ENCODE measurements at places on chromosomes 3 and 15. TPM values are rescaled to one million over a fixed set of nuclear protein-coding genes. Genes with fewer than 3 reads are reported as not detected.

The PAK6 gene
- 9.5 TPM for total RNA-seq

The ZCWPW2 gene
- total RNA-seq, result 0.20 TPM

DNA sequence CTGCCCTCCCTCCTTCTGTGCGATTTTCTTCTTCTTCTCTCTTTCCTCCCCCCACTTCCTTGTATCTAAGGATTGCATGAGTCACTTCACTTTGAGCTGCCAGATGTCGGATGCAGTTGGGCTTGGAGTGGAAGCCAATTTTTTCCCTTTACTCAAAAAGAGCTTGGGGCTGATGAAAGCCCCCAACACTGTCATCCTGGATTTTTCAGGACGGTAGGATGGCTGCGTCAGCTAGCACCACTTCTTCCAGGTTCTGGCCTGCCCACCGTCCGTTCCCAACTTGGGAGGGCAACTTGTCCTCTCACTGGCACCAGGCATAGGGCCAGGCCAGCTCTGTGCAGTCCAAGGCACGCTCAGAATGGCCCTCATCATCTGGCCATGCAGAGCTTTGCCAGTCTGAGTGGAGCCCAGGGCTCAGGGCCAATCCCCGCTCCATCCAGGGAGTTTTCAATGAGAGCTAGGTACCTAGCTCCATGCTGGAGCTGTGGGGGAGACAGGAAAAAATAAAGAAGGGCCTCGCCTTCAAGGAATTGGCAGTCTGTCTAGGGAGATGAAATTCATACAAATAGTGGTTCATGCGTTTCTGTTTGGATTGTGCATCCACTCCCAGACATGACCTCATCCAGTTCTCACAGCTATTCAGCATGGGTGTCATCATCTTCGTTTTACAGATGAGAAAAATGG is 47.7 kb upstream of the INSYN1 start:
- DNase-seq, result peak; percentile 87

DNA sequence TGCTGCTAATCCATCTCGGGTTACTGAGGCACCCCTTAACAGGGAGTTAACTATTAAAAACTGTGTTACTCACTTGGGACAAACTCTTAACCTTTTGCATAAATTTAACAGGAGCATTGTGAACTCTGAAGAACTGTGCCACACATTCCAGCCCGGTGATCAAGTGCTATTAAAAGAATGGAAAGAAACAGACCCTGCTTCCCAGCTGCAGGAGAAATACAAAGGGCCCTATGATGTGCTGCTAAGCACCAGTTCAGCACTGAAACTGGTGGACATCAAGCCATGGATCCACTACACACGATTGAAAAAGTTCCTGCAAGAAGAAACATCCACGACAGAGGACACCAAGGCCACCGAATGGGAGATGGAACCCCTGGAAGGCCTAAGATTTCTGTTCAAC is 114.7 kb upstream of the PLCL2 start:
- DNase-seq, result no peak

DNA sequence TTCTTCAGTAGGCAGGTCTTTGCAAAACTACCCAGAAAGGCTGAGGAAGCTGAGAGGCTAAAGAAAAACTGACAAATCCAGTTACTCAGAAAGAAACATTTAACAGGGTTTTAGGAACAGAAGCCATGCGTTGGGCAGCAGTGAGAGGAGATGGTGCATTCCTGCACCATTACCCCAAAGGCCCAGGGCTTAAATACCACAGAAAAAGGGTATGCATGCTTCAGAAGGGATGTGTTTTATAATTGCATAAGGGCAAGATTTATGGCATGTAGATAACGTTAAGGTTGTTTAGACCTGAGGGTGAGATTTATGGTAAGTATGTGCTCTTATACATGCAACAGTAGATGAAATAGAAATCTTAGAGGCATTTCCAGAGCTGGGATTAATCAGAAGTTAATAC is 10.0 kb downstream of the C3orf52 start:
- no peak for DNase-seq

DNA sequence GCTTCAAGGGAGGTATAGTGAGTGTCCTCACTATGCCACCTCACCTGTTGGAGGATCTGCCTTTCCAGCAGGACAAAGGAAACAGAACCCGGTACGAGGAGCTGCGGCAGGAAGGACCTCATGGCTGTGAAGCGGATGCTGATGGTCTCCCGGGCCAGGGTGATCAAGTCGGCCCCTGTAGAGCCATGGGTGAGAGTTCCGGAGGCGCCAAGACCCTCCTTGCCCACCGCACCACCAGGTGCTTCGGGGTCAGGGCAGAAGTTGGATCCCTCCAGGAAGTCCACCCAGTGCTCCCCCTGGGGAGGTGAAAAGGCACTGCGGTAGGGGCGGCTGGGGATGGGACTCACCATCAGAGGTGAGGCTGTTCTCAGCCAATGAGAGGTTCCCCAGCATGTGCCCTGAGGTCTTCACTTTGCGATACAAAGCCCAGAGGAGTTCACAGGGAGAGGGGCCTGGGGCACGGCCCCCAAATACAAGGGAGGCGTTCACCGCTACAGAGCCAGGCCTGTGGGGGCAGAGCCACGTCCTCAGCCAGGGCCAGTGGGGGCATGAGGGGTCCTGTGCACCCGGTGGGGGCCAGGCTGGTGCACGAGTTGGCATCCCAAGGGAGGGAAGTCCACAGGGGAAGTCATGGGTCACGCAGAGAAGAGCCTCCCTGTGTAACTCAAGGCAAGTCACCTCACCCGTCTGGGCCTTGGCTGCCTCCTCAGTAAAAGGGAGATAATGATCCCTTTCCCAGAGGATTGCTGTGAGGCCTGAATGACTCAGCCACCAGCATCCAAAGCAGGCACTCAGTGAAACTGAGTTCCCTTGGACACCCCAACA is 27.7 kb downstream of the C15orf39 start:
- DNase-seq, result peak; percentile 25

DNA sequence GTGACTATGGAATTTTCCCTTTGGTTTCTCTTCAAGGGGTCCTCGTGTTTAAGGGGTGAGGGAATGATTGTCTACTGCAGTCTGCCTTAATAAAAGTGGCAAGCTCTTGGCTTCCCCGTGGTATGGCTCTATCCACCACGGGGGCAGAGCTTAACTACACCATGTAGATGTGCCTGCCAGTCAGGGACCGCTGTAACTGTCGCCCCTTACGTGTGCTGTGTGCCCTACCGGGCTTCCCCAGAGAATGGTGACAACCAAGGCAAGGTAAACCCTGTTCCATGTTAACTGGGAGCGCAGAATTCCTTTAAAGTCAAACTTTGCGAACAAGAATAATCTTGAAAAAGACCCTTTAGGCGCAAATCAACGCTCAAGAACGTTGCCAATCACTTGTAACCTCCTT is 966 bp upstream of the C3orf80 start:
- no peak for DNase-seq

DNA sequence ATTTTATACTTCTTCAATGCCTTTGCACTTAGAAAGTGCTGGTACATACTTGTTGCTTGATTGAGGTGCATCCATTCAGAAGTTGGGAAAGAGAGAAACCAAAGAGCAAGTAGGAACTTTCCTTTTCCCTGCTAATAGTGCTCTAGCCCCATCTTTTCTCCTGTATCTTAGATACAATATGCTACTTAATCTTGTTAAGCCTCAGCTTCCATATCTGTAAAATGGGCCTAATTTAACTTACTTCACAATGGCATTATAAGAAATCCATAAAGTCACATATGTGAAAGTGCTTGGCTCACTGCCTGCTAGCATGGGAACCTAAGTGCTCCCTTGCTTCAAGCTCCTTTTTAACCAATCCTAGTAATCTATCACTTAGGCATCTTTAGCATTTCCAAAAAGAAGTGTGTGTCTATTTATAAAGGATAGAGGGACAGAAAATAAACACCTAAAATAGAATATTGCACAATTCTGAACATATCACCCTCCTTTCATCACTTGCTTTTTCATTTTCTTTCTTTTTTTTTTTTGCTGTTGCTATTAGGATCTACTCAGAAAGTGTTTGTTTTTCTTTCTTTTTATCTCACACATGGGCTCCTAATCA is 28.1 kb downstream of the KCNAB1 start:
- DNase-seq, result no peak

DNA sequence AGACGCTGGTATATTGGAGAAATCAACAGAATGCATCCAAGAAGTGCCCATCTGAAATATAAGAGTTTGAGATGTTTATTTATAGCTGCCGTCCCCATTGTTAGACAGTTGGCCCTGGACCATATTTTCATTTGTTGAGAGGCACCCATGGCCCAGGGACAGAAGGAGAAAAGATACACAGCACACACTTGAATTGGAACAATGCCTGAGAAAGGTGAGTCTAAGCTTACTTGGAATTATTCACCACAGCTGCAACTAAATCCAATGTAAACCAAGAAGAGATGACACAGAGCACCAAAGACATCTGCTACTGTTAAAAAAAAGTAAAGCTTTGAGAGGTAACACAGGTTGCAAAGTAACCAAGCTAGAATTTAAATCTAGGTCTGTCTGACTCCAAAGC is 525.5 kb upstream of the NAALADL2 start:
- no peak for DNase-seq

- no peak for DNase-seq
These were observed 5.8 kb downstream of the KLHL25 start for GRCh38 chr15:85788771-85789495.

DNA sequence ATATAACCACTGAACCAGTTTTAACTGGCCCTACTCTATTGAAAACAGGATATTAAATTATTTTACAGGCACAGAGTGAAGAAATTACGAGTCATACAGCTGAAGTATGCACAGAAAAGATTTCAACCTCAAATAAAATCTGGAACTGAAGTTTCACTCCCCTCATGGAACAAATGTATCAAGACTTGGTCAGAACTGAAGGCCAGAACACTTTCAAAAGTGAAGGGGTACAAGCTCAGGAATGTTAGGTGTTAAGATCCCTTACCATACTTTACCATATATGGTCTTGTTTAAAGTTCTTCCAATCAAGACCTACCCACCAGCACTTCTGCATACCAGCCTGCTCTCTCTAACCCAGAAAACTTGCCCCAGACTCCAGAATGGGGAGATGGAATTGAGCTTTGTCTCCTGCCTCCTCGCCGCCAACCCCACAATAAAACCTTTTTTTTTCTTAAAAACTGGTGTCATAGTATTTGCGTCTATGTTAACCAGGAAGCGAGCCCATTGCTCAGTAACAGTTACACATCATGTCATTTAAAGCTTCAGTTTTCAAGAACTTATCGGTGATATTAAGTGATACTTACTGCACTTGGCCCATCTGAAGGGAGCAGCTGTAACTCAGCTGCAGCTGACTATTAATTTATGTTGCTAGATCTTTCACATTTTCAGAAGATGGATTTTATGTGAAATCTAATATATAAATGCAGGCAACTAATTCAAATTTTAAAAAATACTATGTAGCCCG is 59.9 kb downstream of the OXSM start:
- no peak for DNase-seq

DNA sequence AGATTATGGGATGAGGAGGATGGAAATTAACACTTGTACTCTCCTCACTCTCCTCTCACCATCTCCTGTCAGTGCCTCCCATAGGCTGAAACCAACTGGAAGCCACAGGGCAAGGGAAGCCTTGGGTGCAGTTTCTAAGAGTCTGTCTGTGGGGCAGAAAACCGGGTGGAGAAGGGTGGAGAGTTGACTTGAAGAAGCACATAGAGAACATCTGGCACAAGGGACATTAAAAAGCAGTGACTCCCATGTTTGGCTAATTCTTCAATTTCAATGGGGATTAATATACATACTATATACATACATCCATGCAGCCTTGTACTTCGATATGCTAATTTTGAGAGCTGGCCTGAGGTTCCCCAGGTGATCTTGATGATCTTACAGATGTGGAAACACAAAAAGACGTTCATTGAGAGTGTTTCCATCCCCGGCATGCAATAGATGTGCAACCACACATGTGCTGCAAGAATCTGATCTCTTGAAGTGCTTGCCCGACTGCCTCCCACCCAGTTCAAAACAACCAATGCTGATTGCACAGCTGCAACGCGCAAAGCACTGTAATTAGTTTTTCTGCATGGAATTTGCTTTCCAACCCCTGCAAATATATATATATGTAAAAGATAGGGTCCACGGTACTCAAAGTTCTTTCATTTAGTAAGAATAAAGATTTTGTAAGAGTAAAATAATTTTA is 121.9 kb upstream of the TMC3 start:
- no peak for DNase-seq

DNA sequence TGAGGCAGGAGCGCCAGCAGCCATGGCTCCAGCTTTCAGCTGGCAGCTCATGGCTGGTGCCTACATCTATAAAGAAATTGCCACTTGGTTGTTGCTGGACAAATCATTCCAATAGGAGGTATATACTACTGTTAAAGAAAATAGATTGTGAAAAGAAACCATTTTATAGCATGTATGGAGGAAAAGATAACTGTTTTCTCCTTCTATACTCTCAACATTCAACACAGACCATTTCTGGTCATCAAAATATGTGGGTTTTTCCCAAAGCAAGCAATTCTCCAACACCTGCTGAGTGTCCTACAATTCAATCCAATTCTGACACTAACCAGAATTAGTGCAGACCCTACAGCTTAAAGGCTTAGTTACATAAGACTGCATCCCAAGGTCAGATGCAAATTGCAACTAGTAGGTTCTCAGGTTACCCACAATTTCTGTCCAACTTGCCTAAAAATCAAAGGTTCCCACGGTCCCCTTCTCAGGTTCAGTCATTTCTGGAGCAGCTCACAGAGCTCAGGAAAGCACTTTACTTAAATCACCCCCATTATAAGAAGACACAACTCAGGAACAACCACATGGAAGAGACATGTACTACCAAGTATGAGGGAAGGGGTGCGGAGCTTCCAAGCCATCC is 42.4 kb upstream of the STRIT1 start:
- DNase-seq, result no peak

GRCh38 chr3:12439161-12439940 is 44.9 kb upstream of the TSEN2 start:
- no peak for DNase-seq

DNA sequence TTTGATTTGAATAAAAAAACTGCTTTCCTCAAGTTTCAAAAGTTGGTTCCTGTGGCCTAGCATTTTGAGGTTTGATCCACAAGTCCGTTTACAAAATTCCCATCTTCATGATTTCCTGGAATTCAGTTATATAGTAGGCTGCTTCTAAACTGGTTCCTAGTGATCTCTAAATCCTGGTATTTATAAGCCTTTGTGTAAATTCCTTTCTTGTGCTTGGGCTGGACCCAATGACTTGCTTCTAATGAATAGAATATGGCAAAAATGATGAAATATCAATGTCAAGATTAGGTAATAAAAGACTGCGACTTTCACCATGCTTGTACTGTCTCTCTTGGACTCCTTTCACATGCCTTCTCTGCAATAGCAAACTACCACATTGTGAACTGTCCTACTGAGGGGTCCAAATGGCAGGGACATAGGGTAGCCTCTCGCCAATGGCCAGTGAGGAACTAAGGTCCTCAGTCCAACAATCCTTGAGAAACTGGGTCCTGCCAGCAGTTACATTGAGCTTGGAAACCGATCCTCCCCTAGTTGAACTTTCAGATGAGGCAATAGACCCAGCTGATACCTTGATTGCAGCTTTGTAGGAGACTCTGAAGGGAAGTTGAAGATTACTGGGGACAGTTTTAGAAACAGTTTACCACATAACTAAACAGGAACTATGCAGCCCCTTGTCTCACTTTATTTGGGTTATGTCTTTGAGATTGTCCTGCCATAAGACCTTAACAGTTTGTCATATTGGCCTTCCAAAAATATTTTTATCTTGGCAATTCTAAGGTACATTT is 303.9 kb upstream of the TBC1D5 start:
- DNase-seq, result no peak

Data from RPMI7951 (cell line).